Astrocyte of the cerebellum (primary cell): ENCODE measurements at places on chromosomes 5 and 9.

GRCh38 chr5:179762079-179762780 lies 29.6 kb downstream of the MAML1 start:
- no peak for DNase-seq

GRCh38 chr9:114288193-114289091 lies 34.5 kb upstream of the ORM1 start:
- peak; percentile 27 for DNase-seq

- no peak for DNase-seq
Measured at GRCh38 chr5:52963636-52964035, 25.5 kb upstream of the ITGA2 start.

- DNase-seq: no peak
Measured at GRCh38 chr9:21499912-21500311, 17.8 kb upstream of the IFNE start.

DNA sequence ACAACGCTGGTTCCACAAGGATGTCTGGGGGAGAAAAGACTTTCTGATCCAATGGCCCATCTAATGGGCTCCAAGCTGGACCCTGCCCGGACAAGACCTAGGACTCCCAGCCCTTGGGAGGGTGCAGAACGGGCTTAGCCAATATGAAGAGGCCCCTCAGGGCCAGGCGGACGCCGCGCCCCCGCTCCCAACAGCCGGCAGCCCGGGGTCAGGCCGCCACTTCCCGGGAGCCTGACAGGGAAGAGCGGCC lies 493 bp downstream of the P4HA2 start:
- no peak for DNase-seq

GRCh38 chr5:124061663-124062062 lies 549.7 kb downstream of the CSNK1G3 start:
- peak; percentile 77 for DNase-seq

- DNase-seq: no peak
Measured at GRCh38 chr9:130041648-130042405, 1.2 kb downstream of the FNBP1 start.

DNA sequence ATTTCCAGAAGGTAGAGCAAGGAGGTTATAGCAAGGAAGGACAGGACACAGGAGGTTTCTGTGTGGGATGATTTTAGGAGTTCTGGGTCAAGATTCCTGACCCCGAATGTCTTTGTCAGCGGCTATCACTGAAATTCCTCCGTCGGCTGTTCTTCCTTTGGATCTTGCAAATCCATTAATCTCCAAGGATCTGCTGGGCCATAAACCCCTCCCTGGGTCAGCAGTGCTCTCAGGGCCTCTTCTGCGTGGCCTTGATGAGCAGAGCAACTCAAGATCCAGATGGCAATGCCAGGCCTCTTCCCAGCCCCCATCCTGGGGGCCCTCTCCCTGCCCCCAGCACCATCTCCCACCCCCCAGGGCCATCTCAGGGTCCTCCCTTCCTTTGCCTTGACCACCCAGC lies 16.3 kb upstream of the COL27A1 start:
- DNase-seq: no peak

GRCh38 chr5:623531-623930 lies 11.4 kb downstream of the CEP72 start:
- DNase-seq: no peak

DNA sequence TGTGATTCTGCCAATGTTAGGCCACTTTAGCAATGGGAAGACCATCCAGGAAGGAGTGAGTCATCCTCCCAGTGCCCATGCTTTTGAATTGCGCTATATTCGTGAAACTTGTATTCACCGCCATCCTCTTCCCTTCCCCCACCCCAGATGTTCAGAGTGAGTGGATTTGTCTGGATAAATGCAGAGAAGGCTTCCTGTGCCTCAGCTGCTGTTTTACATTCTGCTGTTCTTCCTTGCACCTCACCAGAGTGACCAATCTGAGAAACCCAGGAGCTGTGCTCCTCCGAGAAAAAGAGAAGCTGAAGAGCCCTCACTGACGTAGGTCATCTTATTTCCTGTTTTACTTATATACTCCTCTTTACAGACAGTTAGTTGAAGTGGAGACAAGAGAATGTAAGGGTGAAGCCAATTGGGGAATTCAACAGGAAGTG lies 24.6 kb upstream of the SVEP1 start:
- DNase-seq: no peak

- DNase-seq: no peak
Measured at GRCh38 chr5:173973616-173973969, 15.4 kb upstream of the C5orf47 start.

GRCh38 chr9:35826071-35826701 lies 2.3 kb downstream of the FAM221B start:
- DNase-seq: peak; percentile 36

DNA sequence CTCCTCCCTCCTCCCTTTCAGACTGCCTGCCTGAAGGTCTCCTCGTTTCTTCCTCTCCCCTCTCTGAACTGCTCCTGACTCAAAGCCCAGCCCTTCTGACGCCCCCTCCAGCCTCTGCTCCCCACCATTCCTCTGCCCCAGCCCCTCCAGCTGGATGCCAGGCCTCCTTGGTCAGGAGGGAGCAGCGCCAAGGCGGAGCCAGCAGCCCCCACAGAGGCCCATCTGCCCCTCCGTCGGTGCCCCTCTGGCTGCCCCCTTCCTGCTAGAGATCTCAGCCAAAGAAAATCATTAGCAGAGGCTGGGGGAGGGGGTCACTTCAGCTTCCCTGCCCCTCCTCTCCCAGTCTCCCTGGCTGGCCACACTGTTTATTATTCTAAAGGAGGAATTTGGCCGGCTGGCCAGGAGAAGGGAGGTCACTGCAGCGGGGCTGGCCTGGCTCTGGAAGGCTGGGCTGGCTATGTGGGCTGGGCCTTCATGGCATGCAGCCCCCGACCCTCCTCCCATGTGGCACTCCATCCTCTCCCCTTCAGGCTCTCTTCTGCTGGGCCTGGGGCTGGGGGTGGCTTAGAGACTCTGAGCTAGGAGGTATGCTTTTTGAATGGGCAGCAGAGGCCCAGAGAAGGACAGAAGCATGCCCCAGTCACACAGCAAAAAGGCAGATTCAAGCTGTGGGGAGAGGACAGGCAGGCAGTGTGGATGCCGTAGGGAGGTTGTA lies 16.9 kb downstream of the PDGFRB start:
- DNase-seq: peak; percentile 88

GRCh38 chr9:97556036-97556720 lies 54.7 kb downstream of the TMOD1 start:
- no peak for DNase-seq

GRCh38 chr5:101278011-101278687 lies 375.1 kb upstream of the ST8SIA4 start:
- DNase-seq: peak; percentile 5

- DNase-seq: no peak
Measured at GRCh38 chr5:135032695-135032998, 1.4 kb downstream of the PITX1 start.

GRCh38 chr5:136166909-136167308 lies 26.1 kb downstream of the SMIM32 start:
- no peak for DNase-seq

GRCh38 chr5:177491429-177491945 lies 5.9 kb downstream of the PDLIM7 start:
- no peak for DNase-seq

- no peak for DNase-seq
Measured at GRCh38 chr5:119355244-119355638, 578 bp upstream of the TNFAIP8 start.

DNA sequence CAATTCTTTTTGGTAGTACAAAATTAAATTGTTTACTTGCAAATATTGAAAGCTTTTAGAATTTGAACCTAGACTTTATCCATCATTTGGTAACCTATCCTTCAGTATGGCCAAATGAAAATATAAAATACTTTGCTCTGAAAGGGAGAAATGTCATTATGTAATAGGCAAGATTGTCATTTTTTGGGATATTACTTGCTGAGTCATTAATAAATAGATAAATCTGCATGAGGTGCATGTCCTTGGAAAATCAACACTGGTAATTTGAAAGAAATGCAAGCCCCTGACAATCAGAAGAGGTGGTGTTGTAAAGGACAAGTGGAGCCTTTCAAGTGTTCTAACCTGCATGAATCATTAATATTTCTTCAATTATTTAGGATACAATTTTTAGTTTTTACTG lies 231.8 kb upstream of the CCNG1 start:
- DNase-seq: no peak

- DNase-seq: no peak
Measured at GRCh38 chr5:56326770-56327169, 93.6 kb upstream of the ANKRD55 start.

GRCh38 chr5:144472221-144472620 lies 301.5 kb downstream of the KCTD16 start:
- no peak for DNase-seq

DNA sequence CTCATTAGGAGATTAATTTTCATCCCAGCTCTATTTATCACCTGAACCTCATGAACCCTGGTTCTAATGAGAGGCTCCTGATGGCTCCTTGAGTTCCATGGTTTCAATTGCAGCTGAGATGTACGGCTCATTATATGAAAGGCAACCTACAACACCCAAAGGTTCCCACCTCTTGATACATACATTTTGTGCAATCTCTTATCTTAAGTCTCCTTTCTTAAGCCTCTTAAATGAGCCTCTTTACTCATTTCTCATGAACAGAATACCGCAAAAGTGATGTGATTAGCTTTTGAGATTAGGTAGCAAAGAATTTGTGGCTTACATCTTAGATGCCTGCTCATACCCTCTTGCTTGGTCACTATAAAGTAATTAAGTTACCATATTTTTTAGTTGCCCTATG lies 1964.0 kb upstream of the CDH6 start:
- DNase-seq: no peak

DNA sequence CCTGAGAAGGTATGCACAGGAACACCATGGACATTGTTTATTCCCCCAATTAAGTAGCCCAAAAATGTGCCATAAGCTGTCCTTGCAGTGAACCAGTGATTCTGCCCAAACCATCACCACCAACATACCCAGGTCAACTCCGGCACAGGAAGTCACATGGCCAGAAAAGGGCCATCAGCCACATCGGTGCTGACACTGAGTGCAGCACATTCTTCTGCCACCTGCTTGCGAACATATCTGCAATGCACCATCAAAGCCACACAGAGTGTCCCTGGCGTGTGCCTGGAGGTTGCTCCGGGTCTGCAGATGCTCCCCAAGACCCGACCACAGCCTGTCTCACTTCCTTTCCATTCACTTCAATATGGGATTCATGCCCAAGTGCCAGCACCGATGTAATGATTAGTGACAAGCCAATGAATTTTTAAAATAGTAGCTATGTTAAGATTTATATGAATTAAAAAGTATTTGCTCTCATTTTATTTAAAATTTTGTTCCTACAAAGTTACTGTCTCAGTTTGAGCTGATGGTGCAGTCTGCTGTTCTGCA lies 37.6 kb downstream of the SYK start:
- no peak for DNase-seq

DNA sequence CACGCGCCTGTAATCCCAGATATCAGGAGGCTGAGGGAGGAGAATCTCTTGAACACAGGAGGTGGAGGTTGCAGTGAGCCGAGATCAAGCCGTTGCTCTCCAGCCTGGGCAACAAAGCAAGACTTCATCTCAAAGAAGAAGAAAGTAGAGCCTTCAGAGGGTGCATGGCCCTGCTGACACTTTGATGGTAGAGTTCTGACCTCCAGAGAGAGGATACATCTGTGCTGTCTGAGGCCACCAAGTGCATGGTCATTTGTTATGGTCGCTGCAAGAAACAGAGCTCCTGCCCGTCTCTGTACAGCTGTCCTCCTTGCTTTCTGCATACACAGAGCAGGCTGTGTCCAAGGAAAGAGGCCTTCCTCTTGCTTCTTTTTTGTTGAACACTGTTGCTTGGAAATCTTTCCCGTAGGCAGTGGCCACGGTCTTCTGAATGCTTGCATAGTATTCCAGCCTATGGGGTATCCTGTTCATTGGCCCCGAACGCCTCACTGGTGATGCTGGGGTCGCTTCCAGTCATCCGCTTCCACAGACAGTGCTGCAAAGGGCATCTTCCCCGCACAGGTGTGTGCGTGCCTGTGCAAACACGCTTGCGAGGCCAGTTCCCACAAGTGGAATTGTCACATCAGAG lies 36.8 kb upstream of the UNC5A start:
- DNase-seq: no peak

- no peak for DNase-seq
Measured at GRCh38 chr9:131708226-131709002, 31.5 kb downstream of the RAPGEF1 start.

DNA sequence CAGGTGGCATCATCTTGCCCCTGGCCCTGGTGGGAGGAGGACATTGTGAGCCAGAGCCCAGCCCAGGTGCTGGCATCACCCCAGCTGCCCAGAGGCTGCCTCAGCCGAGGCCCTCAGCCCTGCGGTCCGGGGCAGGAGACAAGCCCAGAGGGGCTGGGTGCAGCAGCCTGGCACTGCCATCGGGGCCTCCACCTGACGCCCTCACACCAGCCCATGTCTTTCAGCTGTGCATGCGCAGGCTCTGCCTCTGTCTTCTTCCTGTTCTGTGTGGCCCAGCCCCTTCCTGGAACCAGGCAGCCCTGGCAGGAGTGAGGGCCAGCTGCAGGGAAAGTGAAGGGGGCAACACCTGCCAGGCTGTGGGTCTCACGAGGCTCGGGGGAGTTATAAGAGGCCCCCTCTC lies 4.8 kb upstream of the CEL start:
- DNase-seq: no peak

GRCh38 chr5:2178528-2178927 lies 295.8 kb upstream of the IRX4 start:
- DNase-seq: no peak

- DNase-seq: peak; percentile 5
Measured at GRCh38 chr9:70352802-70353201, 61.7 kb downstream of the KLF9 start.

- no peak for DNase-seq
Measured at GRCh38 chr5:129223178-129223577, 128.6 kb downstream of the ISOC1 start.

- DNase-seq: no peak
Measured at GRCh38 chr5:147052519-147052918, 174.0 kb upstream of the PPP2R2B start.

DNA sequence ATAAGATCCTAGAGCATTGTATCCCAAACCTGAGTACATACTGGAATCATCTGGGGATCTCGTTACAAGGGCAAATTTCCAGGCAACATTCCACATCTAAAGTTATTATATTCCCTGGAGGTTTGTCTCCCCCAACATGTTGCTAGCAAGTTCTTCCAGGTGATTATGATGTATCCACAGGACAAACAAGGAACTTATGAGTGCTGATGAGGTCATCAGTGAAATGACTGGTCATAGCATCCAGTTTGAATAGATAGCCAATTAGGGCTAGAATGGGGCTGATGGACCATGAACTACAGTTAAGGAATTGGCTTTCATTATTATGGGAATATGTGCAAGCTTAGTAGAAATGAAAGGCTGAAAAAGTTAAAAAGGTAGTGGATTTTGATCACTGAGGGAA lies 115.2 kb downstream of the CWC27 start:
- no peak for DNase-seq

GRCh38 chr5:171285465-171285864 lies 23.6 kb upstream of the TLX3 start:
- no peak for DNase-seq

GRCh38 chr9:4157584-4158499 lies 142.0 kb downstream of the GLIS3 start:
- no peak for DNase-seq

DNA sequence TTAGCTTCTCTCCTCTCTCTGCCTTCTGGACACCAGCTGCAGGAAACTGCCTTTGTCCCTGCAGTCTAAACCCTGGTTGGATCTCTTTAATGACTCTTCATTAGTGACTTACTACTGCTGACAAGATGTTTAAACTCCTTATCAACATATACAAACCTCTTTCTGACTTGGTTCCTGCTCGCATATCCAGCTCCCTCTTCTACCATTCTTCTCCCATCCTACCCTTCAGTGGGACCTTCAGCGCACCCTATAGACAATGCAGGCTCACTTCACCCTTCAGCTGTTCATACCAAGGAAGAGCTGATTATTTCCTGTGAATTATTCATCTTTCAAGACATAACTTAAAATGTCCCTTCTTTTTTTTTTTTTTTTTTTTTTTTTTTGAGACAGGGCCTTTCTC lies 436.5 kb downstream of the KIAA0825 start:
- no peak for DNase-seq
